ENCODE measurements at places on chromosomes 5 and 9.
A peak's percentile ranks its signal among the peaks of the same experiment; 100 is the strongest.

- no peak for DNase-seq
Observed at GRCh38 chr5:32625106-32625505, 39.7 kb downstream of the SUB1 start.

DNA sequence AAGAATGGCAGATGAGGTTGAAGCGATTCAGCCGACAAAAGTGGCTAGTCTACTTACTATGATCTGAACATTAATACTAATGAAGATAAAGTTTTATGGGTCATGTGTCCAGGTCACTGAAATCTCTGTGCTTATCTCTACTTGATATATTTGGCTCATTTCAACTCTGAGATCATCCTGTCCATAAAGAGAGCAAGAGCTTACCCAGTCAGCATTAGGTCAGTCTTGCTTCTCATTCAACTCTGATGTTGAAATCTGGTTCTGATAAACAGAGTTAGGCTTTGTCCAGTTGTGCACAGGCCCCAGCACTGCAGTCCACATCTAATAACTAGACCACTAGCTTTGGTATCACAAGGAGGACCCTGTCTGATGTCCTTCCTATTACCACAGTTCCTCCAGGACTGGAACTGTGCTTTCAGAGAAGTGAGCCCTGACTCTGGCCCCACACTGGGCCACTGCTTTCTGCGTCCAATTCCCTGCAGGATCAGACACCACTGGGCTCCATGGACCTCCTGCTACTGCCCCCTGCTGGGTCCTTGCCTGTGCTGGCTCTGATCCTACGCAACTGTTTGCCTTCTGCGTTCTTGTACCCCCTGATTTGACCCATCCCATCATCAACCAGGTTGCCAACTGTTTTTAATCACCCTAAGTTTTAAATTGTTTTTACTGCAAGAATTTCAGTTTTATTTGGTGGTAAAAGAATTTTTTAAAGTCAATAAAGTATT is 23.7 kb upstream of the FAM120A start:
- no peak for DNase-seq

GRCh38 chr9:137820161-137820855 is 57.3 kb upstream of the CACNA1B start:
- no peak for DNase-seq

DNA sequence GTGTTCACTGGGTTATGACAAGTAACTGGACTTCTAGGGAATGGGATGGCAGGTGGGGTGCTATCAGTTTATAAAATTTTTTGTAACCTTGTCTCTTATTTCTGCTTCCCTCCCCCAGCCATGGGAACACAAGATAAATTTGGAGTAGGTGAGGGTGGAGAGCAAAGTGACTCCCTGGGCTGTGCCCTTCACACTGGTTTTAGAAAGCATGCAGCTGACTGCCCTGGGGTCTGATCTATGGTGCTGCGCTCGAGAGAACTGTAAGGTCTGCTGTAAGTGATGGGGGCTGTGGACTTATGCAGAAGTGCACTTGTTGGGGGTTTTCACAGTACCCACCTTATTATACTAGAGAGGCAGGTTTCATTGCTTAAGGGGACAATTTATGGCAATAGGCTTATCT is 247.7 kb upstream of the DMRT1 start:
- DNase-seq: no peak

- DNase-seq: no peak
Observed at GRCh38 chr9:72596451-72597180, 75.2 kb downstream of the TMC1 start.

DNA sequence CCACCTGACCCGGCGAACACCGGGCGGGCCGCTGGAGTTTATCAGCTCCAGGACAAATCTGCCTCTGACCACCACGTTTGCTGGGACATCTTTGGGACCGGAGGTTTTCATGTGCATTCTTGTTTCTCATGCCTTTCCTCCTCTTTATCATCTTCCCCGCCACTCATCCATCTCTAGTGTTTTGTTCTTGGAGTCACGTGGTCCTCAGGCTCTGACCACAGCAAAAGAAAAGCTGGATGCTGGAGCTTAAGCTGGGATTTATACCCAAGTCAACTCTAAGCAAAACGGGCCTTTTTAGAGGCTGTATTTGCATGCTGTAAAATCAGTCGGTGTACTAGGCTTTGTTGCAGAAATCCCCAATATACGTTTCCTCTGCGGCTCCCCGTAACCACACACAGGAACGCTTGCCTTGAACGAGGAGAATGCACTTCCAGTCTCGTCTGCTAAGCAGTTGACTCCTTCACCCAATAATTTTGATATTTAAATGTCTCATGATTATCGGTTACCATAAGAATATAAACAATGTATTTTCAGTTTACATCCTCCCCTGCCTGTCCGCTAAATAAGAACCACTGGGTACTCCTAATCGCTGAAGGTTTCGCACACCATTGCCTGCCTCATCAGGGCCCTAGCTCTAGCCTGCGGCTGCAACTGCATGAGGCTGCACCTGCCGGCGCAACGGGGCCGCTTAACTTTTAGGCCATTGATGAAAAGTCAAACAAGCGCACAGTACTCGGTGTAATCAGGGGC is 560 bp upstream of the NDUFS6 start:
- DNase-seq: no peak

GRCh38 chr9:68949271-68950000 is 64.5 kb downstream of the PRKACG start:
- peak; percentile 46 for DNase-seq

DNA sequence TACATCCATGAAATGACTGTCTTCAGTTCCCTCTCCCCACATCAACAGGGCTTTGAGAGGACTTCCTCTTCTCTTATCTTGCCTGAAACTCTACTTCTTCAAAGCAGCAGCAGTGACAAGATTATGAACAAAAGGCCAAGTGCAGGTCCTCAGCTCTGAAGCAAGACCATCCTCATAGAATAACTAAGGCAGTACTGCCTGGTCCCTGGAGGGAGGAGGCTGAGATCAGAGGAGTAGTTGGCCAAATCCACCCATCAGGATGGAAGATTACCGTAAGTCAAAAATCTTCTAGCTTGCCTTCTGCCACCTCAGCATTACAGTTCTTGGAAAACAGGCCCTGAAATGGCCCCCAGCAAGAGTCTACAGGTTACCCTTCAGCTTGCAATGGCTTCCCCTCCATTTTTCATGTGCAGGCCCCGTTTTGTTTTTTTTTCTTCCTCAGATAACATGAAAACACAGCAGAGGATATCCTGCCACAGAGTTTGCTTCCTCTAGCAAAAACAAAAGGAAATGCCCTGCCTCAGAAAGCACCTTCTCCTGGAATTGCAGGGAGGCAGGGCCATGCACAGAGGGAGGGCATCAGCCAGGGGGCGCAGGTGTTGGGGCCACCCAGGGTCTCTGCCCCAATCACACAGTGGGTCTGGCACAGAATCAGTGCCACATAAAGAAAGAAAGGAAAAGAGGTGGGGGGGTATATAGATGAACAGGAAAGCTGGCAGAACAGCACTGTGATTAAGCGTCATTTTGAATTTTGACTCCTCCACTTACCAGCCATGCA is 40.0 kb downstream of the KLHL3 start:
- no peak for DNase-seq

GRCh38 chr5:143379606-143380005 is 23.9 kb downstream of the NR3C1 start:
- DNase-seq: no peak

GRCh38 chr5:132746954-132747615 is at the start of gene CCNI2:
TSS of gene CCNI2 (plus strand) at chr5:132747426. CDS start at chr5:132747496, 70 bp downstream.
- DNase-seq: peak; percentile 80

DNA sequence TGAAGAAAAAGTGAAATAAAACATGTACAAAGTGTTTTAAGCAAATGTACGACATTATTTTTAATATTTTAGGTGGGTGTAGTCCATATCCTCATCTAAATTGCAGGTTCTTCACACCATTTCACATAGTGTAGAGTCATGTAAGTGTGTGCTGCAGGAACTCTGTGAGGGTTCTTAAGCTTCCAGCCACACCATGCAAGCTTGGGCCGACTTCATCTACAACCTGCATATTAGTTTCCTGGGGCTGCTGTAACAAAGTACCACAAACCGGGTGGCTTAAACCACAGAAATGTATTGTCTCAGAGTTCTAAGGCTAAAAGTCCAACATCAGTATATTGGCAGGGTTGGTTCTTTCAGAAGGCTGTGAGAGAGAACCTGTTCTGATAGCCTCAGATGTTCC is 10.2 kb downstream of the PAM start:
- no peak for DNase-seq

DNA sequence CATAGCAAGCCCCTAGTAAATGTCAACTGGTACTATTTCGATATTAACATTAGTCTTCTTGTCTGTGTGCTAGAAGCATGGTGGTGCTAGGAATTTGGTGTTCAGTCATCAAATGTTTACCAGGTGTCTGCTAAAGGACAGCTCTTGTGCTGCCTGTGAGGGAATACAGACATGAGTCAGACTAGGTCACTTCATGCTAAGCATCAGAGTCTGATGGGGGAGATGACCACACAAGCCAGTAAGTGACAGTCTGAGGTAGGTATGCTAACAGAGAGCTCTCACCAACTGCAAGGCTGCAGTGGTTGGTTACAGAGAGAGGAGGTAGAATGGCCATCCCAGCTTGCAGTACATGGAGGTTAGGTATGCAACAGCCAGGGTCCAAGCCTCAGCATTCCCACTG is 320.9 kb downstream of the CDK5RAP2 start:
- DNase-seq: no peak

DNA sequence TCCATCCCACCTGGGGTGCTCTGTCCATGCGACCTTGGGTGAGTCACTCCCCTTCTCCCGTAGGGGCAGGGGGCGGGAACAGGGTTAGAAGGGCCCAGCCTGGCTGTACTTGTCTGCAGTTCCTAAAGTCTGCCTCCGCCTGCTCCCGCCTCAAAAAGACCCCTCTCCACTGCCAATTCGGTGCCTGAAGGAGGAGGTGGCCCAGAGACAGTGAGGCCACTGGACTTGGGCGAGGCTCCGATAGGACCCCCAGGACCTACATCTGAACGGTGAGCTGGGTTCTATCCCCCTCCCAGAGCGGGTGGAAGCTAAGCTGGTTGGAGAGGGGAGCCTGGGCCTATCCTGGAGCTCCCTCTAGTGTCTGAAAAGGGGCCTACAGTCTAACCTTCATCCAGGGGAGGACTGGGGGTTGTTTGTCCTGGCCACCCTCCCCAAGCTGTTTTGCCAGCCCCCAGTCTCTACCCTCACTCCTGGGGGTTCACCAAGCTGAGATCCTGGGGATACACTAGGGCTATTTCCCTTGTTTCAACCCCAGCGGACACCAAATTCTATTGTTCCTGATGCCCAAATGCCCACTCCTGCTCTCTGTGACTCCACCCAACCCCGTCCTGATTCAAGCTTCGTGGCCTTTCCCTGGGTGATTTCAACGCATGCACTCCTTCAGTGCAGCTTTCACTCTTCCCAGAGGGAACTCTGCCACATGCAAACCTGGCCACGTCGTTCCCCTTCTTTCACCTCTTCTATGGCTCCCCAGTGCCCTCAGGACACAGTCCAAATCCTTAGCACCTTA is 6.1 kb upstream of the CRB2 start:
- no peak for DNase-seq

DNA sequence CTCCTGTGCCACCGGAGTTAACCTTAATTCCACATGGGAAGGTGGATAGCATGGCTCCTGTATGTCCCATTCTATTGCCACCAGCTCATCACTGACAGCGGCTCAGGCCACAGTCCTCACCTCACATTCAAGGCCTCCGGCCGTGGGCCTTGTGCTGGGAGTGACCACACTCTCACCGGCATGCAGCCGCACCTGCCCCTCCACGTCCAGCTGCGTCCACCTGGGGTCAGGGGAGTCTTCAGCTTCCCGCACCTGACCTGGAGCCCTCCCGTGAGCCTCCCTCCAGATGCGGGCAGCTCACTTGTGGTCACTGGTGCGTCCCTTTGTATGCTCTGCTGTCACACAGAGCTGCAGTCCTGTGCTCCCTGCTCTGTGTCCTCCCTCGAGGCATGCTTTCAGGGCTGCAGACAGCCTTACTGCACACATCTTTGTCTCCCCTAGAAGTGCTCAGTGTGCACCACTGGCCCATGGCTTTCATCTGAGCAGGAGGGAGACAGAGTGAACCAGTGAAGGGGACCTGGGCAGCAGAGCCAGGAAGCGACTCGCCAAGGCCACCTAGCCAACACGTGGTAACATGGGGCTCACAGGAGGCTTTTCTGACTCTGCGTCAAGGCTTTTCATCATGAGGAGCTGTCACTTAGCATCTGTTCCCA is 210.1 kb downstream of the ERCC6L2 start:
- no peak for DNase-seq

DNA sequence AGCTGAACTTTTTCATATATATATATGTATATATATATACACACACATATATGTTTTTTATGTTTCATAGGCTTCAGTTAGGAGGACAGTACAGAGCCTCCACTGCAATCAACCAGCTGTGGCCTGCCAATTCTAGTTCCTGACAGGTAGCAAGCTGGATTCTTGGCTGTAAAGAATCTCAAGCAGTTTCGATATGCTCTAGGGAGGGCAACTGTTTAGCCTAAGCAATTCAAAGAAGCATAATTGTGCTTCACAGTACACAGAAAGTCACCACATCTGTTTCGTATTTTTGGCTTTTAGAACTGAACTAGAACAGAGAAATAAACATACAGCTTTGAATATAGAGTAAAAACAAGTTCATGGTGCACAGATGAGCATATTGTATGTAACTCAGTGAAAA is 152.4 kb upstream of the ARRDC3 start:
- DNase-seq: no peak

- DNase-seq: no peak
Observed at GRCh38 chr9:128249558-128249907, 26.3 kb downstream of the GOLGA2 start.

DNA sequence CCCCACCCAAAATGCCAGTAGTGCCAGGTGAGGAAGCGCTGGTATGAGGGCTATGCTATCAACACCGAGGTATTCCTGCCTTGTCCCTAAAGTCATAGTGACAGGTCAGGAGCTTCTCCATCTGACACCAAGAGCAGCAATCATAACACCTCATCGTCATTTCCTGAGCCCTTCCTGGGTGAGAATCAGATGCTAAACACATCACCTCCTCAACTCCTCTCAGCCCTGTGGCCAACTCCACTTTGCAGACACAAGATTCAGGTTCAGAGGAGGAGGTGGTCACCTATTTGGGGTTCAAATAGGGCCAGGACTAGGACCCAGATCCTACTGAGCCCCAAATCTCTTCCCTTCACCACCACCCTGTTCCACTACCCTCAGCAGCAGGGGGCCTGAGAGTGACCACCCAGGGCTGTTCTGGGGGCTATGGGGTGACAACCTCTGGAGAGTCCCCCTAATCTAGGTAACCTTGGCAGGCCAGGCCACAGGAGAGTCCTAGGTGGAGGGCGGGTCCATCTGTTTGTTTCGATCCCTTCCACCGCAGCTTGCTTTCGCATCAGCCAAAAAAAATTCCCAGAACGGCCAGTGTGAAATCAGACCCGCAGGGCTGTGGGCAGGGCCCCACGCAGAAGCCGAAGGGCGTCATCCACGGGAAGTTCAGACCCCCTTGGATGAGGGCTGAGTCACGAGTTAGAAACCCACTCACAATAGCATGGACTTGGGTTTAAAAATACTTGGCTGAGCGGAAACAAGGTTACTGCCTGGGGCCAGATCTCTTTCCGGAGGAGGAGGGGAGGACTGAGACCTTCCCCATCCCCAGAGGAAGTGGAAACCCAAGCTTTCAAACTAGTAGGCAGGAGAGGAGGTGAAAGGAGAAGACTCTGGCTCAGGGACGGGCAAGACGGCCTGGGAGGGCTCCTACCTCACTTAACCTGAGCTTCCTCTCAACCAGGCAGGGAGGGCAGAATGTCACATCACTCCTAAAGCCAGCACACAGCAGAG is 8.7 kb downstream of the STK10 start:
- no peak for DNase-seq

- no peak for DNase-seq
Observed at GRCh38 chr9:6598249-6598725, 47.2 kb downstream of the GLDC start.

- no peak for DNase-seq
Observed at GRCh38 chr9:80836013-80836412, 853.3 kb downstream of the TLE1 start.

- no peak for DNase-seq
Observed at GRCh38 chr9:110284211-110284844, 28.0 kb upstream of the TXN start.

All from pancreas (tissue), 10 donors.